ENCODE measurements at places on chromosomes 5 and 9.

DNA sequence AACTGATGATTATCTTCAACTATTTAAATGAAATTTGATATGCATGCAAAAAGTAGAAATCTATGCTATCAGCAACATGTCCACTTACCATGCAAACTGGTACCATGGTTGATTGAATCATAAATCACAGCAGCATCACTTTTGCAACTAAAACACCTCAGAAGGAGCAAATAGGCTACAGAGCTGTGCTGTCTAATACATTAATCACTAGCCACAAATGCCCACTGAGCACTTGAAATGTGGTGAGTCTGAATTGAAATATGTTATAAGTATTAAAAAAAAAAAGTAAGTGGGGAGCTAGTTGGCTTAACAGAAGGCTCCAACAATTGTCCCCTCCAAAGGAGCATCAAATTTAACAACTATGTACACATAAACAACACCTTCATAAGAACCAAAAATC lies 112.5 kb downstream of the FAM114A2 start:
- DNase-seq = no peak

GRCh38 chr5:58902765-58903164 lies 319.9 kb downstream of the RAB3C start:
- no peak for DNase-seq

DNA sequence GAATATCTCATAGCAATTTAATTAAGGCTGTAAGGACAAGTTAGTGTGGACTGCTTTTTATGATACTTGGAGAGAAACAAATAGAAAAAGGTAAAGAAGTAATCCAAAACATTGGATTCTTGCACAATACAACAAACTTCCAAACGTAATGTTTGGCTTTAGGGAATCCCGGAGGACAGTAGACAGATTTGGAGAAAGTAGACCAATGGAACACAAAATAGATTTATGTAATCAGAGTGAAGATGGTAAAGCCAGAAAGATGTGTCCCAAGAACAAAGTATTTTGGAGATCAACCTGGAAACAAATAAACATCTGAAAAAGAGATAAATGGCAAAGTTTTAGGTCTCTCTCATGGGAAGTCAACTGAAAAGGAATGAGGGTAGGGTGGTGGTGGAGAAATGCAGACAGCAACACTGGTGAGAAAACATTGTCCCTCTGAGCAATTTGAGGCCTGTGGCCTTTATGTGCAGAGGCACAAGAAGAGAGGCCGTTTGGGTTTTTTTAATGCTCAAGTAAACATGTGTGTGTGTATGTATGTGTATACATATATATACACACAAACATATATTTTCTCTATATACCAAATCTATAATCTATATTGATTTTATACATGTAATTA lies 620.6 kb downstream of the PDE4D start:
- DNase-seq = no peak

- DNase-seq = no peak
These were observed 30.8 kb downstream of the LIX1 start for GRCh38 chr5:97111616-97112015.

DNA sequence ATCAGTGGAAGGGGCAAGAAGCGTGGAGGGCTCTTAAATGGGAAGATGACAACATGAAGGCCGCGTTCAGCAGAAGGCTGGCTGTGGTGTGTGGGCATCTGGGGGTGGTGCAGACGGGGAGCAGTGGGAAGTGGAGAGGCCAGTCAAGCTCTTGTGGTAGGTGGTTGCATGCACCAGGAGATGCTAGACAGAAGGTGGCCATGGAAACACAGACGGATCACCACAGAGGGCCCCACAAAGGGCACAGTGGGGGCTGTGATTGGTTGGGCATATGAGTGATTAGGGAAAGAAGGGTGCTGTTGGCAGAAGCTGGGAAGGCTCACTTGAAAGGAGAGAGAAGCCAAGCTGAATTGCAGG lies 14.7 kb downstream of the MTMR12 start:
- no peak for DNase-seq

Data from CD4-positive, alpha-beta T cell treated with Interleukin-17A for 1 hour (primary cell).